ENCODE measurements at places on chromosomes 2 and 18.

DNA sequence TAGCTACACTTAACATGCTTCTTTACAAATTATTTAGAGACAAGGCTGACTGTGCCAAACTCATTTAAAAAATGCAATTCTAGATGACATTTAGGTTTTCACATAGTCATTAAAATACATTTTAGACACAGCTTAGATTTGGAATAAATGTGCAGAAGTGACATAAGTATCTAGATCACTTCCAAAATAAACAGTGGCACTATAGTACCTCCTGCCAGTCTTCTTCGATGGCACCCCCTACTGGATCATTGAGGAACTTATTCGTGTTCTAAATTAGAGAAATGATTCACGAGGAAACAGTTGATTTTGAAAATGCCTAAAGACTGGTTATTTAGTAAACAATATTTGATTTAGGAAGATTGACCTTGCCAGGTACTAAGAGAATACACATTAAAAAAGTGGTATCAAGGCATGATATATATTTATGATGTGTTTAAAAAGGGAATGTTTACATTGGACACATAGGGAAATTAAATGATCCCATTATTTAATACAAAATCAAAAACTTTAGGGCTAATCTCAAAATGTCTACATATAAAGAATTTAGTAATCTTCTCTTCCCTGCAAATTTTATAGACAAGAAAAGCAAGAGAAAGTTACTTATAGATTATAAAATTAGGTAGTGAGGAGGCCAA lies 323.9 kb downstream of the XIRP2 start:
- DNase-seq: peak; percentile 72

DNA sequence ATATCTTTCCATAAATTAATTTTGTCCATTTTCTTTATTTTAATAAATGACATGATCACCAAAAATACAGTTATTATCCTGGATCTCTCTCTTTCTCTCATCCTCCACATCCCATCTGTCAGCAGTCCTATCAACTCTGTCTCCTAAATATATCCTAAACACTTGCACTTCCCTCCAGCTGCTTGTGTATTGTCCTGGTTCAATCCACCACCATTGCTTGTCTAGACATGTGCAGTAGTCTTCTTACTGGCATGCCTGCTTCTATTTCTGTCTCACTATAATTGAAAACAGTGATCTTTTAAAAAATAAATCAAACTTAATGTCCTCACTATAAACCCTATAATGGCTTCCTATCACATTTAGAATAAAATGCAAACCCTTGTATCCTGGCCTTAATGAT lies 2168.6 kb upstream of the PIK3C3 start:
- DNase-seq: no peak

GRCh38 chr2:44618251-44619023 lies 256.7 kb downstream of the CAMKMT start:
- no peak for DNase-seq

GRCh38 chr2:166653185-166653813 lies 159.2 kb upstream of the SCN7A start:
- no peak for DNase-seq

GRCh38 chr2:70806013-70806412 lies 14.4 kb downstream of the CLEC4F start:
- DNase-seq: no peak

DNA sequence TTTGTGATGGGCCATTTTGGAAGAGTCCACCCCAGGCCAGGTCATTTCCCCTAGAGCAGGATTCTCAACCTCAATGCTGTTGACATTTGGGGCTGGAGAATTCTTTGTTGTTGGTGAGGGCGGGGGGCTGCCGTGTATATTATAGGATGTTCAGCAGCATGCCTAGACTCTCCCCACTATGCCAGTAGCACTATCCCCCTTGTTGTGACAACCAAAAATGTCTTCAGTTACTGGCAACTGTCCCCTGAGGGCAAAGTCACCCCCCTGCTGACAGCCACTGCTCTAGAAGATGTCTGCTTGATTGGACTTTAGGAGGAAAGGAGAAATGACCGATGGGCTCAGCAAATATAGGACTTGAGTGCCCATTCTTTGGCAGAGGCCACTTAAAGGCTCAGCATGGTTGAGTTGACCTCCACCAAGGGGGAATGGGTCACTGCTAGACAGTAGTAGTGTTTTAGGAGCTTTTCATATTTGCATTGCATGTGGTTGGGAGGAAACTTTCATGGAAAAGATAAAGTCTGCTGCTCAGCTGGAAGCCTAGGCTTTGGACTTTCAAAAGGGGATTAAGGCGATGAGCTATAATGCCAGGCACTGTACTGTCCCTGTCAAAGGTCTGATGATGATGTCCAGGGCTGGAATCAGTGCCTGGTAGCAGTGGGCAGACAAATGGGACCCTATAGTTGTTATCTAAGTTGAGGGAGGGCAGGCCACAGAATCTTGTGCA lies 61.1 kb upstream of the MCFD2 start:
- no peak for DNase-seq

DNA sequence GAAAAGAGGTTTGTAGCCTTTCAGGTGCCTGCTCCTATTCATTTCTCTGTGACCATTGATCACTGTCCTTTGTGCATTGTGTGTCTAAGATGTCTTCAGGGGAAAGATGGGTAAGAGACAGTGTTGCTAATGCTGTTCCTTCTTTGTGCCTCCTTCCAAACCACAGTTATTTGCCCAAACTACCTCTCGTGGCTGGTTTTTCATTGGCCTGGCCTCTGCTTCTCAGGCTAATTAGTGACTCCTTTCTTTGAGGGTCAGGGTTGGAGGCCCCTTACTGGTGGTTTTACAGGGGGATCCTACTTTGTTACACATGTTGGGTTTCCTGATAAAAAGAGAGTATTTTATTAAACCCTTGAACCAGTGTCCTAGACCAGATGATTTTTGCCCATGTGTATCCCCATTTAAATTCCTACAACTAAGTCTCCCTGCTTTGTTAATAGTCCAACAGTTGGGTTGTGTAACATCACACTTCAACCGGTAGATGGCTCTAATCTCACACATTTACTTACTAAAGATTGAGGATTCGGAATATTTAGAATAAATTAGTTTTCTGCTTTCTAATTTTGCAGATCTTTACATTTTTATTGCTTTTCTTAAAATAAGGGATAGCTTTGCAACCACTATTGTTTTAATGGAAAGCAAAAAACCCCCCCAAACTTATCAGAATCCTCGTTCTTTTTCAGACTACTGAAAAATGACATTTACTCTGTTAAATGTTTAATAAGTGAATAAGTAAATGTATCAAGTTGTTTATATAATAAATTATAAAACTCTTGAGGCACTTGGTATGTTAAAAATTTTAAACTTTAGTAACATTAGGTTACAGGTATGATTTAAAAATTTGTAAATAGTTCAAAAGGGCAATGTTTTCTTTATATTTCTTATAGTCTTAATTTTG lies 2.4 kb downstream of the MARS2 start:
- DNase-seq: peak; percentile 67

DNA sequence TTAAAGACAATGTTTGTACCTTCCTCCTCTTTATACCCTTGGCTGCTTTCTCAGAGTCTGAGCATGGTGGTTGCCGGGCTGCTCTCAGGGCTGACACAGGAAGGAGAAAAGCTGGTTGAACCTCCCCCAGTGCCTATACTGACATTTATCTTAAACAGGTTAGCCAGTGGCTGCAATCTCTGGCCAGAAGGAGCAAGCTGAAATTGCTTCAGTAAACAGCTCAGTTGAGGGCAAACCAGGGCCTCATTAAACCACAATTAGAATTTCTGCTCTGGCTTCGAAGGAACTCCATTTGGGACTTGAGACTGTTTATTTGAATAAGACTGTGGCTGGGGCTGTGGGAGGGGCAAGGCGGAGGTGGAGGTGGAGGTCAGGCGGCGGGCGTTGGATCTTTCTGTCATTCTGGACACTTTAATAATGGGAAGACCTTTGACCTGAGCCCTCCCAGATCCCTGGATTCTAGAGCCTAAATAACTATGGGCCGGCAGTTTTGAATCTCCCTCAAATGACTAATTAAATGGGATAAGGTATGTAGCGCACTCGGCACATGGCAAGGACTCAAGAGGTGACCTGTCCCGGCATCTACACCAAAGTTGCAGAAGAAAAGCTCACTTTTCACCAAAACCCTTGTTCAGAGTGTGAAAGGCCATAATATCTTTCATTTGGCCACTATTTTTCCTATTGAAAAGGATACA lies 120.6 kb upstream of the MYCN start:
- DNase-seq: no peak

GRCh38 chr2:8000870-8001269 lies 681.0 kb upstream of the ID2 start:
- peak; percentile 20 for DNase-seq

GRCh38 chr18:77065221-77065981 lies 67.2 kb downstream of the MBP start:
- DNase-seq: peak; percentile 94

DNA sequence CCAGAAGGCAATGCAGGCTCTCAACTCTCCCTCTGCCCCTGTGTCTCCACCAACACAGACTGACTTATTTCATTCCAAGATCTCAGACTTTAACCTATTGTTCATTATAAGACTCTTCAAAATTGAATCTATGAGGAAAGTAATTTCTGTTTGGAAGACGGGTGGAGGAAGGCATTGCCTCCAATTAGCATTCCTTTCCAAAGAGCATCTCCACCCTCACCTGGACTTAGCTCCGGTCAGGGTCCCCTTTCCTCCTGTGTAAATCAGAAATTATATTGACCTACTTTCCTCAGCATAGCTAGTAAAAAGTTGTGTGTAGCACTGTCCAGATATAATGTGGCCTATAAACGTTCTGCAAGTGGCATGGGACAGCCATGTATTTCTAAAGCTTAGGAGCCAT lies 230.4 kb upstream of the ACVR2A start:
- DNase-seq: no peak

DNA sequence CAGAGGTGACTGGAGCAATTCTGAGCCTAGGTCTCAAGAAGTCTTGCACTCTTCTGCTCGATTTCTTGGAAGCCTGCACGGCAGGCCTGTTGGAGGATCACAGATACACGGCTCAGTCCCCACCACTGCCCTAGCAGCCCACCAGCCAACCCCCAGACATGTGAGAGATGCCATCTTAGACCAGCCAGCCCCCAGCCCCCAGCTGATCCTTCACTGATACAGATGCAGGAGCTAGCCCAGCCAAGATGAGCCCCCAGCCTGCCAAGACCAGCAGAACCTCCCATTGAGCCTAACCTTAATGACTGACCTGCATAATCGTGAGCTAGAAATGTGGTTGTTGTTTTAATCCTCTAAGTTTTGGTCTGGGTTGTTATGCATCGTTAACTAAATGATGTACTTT lies 47.5 kb downstream of the INHBB start:
- DNase-seq: no peak

- DNase-seq: no peak
Observed at GRCh38 chr2:149612122-149612521, 24.5 kb upstream of the MMADHC start.

DNA sequence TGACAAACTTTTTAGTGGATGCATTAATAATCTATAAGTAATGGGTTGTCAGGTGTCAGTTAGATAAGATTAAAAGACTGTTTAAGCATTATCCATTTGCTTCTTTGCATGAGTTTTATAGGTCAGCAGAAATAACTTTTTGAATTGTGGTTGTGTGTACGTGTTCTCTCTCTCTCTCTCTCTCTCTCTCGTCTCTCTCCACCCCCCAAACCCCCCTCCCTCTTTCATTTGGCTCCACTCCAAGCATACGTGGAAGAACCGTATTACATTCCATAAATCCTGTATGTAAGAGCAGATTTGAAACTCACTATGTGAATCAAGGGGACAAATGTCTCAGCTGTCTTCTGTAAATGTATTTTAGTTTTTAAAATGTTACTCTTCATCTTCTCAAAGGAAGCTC lies 120.2 kb downstream of the MEIS1 start:
- no peak for DNase-seq

All from suppressor macrophage treated with lipopolysaccharide for 1 hour (primary cell).